NCI-H1930 (cell line): ENCODE measurements at places on chromosomes 4 and X.

- DNase-seq: no peak
Observed at GRCh38 chrX:10617186-10617998, 3.0 kb downstream of the MID1 start.

- no peak for DNase-seq
Observed at GRCh38 chr4:56082829-56083228, 134.1 kb downstream of the CEP135 start.

- no peak for DNase-seq
Observed at GRCh38 chrX:47828984-47829383, 7.7 kb upstream of the ZNF81 start.

- no peak for DNase-seq
Observed at GRCh38 chrX:129777218-129778030, 2.3 kb upstream of the SASH3 start.

GRCh38 chr4:78885598-78885997, 53.6 kb downstream of the PAQR3 start:
- no peak for DNase-seq

DNA sequence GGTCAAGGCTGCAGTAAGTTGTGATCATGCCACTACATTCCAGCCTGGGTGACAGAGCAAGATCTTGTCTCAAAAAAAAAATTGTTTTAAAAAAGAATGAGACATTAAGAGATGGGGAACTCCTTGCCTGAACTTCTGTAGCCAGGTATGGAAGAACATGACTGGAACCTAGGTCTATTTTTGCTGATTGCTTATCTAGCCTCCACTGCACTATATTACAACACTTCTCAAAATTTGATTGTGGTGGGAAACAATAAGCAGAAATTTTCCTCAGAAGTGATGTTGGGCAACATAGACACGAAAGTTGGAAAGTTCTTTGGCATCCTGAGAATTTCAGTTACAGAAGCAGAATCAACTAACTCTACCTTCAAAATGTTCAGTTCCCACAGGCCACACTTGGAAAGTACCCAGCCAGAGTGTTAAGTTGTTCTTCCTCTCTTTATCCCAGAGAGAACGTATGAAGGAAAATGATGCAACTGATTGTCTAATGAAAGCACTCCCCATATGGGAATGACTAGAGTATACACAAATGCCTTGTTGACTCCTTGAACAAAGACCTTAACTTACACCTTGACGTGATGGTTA, 50.0 kb downstream of the LUZP4 start:
- no peak for DNase-seq

DNA sequence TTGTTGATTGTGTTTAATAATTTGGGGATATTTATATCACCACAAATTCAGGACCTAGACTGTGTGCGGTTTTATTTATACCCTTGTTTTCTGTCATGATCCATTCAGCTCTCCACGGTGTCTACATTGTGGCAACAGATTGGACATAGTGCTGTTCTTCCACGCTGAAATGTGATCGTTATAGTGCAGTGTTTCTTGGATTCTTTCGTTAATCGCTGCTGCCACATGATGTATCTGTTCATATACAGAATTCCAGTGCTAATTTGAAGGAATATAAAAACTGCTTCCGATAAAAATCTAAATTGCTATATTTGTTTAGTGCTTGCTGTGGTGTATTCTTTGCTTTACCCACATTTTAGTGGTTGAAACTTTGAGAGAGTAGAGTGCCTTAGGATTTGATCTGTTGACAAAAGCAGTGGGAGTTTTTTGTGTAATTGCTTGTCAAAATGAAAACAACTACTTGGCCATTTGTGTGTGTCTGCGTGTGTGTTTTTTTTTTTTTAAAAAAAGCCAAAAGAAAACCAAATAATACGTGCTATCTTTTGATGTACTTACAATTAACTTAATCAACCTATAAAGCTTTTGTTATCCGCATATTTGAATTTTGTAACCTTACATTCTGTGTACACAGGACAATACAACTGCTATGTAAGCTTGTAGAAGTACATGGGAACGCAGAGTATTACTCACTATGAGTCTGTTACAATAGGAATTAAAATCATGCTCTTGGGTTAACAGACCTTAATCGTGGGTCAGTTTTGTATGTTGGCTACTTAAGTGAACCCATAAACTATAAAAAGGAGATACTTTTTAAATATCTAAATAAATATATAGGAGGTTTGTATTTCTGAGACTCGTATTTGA, 353.3 kb downstream of the ARHGAP24 start:
- DNase-seq: no peak

GRCh38 chr4:14667624-14668151, 334.6 kb upstream of the CPEB2 start:
- no peak for DNase-seq

- DNase-seq: no peak
Observed at GRCh38 chr4:37648084-37648817, 37.9 kb downstream of the RELL1 start.

- no peak for DNase-seq
Observed at GRCh38 chrX:68503836-68504636, 5.2 kb downstream of the YIPF6 start.

GRCh38 chr4:15470128-15470475, 420 bp downstream of the CC2D2A start:
- no peak for DNase-seq

- no peak for DNase-seq
Observed at GRCh38 chrX:10569946-10570345, 50.4 kb downstream of the MID1 start.

- no peak for DNase-seq
Observed at GRCh38 chr4:102683881-102684609, 76.7 kb downstream of the MANBA start.

GRCh38 chr4:87046121-87046551, 111.3 kb downstream of the AFF1 start:
- no peak for DNase-seq

- no peak for DNase-seq
Observed at GRCh38 chr4:1012034-1012739, 761 bp downstream of the FGFRL1 start.

GRCh38 chr4:123741906-123742305, 345.3 kb downstream of the SPRY1 start:
- DNase-seq: no peak

DNA sequence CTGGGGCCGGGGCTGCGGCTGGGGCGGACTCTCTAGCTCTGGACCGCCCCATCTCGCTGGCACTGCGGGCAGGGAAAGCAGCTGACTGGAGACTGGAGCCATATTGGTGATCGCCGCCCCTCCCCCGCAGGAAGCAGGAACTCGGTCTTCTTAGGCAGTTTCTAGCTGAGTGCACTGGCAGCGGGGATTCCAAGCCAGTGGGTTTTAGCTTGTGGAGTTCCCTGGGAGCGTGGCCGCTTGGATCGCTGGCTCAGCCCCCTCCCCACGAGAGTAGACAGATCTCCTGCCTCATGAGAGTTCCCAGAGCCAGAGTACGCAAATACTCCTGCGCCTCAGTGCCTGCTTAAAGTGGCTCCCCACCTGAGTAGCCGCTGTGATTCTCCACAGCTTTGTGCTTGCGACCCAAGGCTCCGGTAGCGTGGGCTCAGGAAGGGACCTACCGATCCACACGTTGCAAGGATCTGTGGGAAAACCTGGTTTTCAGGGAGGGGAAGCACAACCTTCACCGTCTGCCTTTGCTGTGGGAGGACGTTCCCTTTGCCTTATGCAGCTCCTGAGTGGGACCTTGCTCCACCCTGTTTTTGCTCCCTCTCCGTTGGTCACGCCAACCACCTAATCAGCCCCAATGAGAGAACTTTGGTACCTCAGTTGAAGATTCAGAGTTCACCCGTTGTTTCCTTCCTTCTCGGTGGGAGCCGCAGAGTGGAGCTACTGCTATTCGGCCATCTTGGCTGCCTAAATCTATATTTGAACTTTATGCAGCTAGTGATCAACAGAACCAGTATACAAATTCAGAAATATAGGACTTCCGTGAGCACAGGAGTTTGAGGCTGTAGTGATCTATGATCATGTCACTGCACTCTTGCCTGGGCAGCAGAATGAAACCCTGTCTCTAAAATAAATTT, 803.9 kb upstream of the PCDH10 start:
- DNase-seq: peak; percentile 57

DNA sequence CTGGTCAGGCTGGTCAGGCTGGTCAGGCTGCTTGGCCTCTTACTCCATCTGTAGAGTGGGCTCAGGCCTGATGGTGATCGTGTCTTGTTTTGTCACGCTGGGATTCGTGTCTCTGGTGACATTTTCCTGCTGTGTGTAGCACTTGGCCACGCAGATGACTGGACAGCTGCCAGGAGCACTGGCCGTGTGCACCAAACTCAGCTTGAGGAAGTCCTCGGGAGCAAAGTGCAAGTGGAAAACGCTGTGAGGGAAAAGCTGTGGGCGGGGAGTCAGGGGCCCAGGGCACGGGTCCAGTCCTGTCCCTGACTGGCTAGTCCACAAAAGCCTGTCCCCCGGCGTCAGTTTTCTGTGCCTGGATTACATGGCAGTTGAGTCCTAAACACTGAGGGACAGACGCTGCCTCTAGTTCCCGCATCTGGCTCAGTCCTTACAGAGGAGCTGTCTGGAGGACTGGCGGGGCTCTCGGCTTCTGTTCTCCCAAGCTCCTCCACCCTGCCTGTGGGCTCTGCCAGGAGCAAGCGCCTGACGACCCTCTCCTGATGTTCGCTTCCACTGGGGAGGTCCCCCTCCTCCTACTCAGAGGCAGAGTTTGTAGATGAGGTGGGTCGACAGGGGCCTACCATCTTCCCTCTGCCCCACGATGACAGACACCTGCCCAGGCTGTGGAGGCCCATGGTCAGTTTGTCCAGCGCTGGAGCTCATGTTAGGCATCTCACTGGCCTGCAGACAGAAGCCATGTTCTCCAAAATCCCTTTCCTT, 35.9 kb upstream of the GRPEL1 start:
- DNase-seq: no peak

GRCh38 chrX:119177278-119177677, 49.7 kb upstream of the KIAA1210 start:
- no peak for DNase-seq

DNA sequence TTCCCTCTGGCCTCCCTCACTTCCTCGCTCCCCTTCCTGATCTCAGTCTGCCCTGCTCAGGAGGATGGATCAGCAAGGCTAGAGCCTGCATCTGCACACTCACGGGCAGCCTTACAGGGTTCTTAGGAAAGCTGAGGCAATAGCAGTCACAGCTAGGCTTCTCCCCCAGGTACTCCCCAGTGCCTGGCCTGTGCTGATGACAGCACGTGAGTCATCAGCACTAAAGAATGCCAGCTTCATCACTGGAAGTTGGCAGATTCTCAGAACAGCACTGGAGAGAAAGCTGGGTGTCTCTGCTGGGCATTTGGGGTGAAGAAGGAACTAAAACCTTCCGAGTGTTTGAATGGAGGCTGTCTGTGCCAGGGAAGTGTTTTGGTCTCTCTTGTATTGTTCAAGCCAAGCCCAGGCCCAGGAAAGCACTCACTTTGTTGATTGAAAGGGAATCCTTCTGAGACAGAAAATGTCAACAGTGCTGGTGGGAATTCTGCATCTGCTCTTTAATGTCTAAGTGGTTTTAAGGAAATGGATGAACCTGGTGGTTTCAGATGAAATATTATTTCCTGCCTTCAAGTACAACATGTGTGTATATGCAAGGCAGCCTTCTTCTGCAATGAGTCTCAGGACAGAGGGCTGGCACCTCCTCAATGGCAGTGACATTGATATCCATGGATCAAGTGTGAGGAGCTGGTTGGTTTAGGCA, 73.0 kb upstream of the SCOC start:
- no peak for DNase-seq

- DNase-seq: no peak
Observed at GRCh38 chr4:183078634-183079033, 20.4 kb upstream of the WWC2 start.

DNA sequence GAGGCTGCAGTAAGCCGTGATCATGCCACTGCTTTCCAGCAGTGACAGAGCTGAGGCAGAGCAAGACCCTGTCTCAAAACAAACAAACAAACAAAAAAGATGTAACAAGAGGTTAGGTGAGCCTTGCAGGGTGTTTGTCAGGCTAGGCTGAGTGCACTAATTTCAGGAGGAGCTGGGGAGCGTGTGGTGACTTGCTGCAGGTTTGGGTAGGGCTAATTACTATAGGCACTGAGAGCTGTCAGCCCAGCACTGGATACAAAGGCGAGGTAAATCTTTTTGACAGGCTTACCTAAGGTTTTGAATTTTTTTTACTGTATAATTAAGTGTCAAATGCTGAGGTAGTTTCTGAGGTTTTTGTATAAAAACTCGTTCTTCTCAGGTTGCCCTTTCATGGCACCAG, 29.8 kb upstream of the SH3D19 start:
- no peak for DNase-seq

DNA sequence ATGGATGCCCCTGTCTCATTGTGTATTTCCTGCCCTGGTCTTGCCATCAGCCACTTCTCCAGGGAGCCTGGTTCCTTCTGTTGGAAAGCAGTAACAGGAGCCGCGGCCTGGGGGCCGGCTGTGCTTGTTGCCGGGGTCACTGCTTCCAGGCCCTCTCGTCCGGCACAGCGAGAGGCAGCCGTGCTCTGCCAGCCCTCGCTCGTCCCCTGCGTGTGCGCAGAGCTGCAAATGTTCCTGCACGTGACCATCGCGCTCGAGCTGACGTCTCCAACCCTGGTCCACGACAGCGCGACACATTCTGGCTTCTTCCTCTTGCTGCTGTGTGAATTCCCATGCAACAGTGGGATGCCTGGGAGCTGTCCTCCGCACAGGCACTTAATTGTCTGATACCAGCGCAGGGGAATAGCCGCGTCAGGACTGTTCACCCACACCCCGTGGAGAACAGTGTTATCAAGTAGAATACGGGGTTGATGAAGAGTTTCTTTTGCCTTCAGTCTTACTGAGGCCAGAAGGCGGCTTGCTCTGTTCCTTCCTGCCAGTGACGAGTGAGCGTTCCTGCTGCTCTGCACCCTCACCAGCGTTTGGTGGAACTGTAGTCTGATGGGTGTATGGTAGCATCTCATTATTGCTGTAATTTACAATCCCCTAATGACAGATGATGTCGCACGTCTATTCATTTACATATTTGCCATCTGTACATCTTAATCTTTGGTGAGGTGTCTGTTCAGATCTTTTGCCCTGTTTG, 12.3 kb downstream of the PDE6B start:
- DNase-seq: no peak

DNA sequence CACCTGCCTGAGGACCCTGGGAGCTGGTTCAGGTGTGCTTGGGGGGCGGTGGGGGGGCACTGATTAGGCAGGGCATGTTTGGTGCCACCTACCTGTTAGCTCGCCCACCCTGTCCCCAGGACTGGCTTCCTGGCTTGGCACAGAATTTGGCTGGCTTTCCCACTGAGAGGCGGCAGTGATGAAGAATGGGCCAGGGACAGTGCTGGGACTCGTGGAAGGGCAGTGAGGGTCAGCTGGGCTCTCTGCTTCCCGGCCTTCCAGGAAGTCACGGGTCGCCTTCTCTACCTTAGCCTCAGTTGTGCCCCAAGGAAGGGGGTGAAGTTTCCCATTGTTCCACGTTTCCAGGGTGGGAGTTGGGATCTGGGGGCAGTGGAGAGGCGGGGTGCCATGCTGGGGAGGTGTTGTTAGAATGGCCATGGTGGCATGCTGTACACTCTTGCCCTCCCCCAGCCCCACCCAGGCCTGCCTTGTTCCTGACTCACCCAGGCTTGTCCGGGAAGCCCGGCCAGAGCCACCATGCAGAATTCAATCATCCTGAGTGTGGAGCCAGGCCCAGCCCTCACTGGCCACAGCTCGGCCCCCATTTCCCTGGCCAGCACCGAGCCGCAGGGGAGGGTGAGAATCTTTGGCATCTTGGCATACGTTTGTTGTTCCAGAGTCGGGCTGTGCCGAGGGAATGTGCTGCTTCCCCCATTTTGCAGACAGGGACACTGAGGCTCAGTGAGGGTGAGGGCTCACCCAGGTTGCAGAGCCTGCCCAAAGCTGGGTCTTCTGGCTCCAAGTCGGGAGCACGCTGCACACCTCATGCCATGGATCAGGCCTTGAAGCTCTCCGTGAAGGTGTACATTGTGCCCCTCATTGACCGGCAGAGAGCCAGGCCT, 21.9 kb upstream of the GPR78 start:
- no peak for DNase-seq
